SJSA1 (cell line): ENCODE measurements at places on chromosomes 11 and 22.

DNA sequence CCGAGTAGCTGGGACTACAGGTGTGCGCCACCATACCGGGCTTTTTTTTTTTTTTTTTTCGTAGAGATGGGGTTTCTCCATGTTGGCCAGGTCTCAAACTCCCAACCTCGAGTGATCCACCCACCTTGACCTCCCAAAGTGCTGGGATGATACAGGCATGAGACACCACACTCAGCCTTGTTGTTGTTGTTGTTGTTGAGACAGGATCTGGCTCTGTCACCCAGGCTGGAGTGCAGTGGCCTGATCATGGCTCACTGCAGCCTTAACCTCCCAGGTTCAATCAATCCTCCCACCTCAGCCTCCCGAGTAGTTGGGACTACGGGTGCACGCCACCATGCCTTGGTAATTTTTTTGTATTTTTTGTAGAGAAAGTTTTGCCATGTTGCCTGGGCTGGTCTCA lies 23.4 kb upstream of the CLDN5 start:
- DNase-seq = no peak

GRCh38 chr11:110121204-110121603 lies 28.0 kb downstream of the ZC3H12C start:
- DNase-seq = no peak

DNA sequence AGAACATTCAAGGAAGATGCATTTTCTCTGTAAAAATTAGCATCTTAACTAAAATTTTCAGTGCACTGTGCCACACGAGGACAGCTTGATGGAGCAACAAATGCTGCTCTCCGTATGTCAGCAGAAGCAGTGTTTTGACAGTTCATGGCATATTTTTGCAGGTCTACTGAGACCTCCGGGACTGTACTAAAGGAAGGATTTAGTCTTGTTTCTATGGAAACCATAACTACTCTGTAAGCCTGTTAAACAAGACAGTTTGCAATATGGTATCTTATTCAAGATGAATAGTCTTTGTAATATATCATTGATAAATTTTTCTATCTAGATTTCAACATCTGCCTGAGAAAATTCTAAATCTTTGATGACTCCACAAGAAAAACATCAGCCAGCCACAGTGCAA lies 184.0 kb upstream of the GUCY1A2 start:
- DNase-seq = no peak

DNA sequence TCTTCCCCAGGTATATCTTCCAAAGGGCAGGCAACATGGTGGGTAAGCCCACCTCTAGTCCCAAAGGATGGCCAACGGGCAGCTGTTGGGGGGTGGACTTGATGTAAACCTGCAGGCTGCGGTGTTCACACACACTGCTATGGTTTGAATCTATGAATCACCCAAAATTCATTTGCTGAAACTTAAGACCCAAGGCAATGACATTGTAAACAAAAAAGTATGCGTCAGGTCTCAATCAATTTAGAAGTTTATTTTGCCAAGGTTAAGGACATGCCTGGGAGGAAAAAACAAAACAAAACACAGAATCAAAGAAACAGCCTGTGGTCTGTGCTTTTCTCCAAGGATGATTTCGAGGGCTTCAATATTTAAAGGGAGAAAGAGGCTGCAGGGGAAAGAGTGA lies 18.3 kb downstream of the RCN1 start:
- peak; percentile 59 for DNase-seq

DNA sequence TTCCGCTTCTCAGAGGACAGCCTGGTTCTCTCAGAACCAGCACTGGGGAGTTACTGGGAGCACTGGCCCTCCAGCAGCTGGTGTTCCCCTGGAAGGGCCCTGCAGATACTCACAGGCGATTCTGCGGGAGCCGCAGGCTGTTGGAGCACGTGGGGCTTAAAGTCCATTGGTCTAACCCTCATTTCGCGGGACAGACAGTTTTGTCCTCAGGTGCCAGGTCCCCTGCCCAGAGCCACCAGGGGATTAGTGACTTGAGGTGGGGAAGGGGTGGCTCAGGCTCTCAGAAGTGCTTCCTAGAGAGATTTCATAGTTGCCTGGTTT lies 53.9 kb downstream of the CACNA1I start:
- no peak for DNase-seq

DNA sequence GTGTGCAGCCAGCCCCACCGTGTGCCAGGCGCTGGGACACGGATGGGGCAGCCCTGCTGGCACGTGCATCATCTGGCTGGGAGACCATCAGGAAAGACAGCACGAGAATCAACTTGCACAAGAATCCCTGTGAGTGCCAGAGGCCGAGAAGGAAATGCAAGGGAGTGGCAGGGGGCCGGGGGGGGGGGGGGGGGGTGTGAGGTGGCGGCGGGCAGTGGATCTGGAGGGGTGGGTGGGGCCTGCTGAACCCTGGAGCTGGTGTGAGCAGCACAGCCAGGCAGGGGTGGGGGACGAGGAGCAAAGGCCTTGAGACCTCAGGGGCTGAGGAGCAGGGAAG lies 14.0 kb upstream of the FLRT1 start:
- DNase-seq = no peak

- DNase-seq = no peak
Observed at GRCh38 chr11:35215945-35216344, 77.0 kb downstream of the CD44 start.

GRCh38 chr11:123069908-123070821 lies 8.2 kb upstream of the HSPA8 start:
- DNase-seq = no peak

DNA sequence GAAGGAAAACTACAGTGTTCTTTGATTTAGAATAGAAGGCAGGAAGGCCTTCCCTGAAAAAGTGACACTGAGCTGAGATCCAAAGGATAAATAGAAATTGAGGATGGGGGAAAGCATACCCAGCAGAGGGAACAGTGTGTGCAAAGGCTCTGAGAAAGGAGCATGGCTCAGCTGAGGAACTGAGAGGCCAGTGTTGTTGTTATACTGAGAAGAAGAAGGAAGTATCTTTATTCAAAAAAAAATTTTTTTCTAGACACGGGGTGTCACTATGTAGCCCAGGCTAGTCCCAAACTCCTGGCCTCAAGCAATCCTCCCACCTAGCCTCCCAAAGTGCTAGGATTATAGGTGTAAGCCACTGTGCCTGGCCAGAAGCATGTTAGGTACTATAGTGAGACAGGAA lies 3.5 kb upstream of the PIK3C2A start:
- DNase-seq = no peak

DNA sequence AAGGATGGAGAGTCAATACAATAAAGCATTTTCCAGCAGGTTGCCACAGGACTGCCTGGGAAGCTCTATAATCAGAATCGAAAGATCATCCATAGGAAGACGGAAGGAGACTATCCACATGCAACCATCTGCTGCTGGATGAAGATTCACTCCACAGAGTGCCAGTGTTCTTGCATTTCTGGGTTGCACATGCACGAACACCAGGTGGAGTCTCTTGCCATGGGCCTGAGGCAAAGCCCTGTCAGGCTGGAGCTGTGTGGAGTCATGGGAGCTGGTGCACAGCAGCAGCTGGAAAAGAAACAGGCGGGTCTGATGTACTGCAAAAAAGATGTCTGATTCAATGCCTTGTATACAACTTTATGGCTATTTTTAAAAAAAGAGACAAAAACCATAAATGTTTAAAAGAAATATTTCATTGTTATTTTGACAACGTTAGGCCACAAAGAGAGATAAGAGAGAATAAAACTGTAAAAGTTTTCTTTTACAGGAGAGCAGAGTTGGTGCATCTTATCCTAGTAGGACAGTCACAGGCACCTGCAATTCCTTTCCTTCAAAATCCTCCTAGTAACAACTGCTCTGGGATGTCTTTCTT lies 12.9 kb upstream of the FAT3 start:
- DNase-seq = no peak

DNA sequence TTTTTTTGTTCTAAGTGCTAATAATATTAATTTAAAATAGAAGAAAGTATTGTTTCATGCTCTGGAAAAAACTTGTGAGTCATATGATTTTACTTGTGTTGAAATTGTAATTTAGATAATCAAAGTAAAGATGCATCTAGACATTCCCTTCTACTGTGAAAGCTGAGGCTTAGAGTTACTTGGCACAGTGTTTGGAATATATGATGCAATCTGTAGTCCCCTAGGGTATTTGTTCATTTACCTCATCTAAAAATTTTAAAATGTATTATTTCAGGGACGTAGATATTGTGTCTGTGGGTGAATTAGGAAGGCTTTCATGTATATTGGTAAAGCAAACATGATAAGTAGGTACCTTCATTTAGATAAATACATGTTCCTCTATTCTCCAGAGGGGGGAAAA lies 793.5 kb upstream of the CNTN5 start:
- DNase-seq = no peak

- no peak for DNase-seq
Observed at GRCh38 chr11:79290761-79291160, 150.1 kb downstream of the TENM4 start.

- no peak for DNase-seq
Observed at GRCh38 chr11:103433386-103434072, 324.3 kb downstream of the DYNC2H1 start.

DNA sequence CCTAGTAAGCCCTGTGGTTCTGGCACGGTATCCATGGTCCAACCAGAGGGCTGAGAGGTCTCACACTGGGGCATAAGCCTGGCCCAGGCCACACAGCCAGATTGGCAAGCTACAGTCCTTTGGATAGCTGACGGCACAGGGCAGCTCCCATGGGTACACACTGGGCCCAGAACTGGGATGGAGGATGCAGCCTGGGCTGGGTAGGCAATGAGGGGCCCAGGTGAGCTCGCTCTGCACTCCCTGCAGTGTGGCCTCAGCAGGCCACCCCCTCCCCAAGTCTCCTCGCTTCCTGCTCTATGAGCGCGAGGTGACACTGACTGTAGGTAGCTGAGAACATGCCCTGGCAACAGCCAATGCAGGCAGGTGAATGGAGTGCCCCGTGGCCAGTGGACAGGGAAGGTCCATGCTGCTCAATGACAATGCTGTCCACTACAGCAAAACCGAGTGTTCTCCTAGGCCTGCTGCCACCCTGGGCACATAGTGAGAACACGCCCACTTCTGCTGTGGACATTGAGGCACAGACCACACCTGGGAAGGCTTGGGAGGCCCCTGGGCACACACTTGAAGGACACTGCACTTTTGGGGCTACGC lies 3.8 kb downstream of the ARVCF start:
- DNase-seq = no peak

DNA sequence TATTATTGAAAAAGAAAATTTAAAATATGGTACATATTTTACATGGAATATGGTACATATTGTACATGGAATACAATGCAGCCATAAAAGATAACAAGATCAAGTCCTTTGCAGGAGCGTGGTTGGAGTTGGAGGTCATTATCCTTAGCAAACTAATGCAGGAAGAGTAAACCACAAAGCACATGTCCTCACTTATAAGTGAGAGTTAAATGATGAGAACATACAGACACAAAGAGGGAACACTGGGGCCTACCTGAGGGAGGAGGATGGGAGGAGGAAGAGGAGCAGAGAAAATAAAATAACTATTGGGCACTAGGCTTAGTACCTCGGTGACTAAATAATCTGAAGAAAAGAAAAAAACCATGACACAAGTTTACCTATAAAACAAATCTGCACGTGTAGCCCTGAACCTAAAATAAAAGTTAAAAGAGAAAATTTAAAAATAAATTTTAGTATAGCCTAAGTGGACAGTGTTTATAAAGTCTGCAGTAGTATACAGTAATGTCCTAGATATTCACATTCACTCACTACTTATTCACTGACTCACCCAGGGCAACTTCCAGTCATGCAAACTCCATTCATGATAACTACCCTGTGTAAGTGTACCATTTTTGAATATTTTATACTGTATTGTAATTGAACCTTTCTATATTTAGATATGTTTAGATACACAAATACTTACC lies 204.4 kb downstream of the FAM76B start:
- DNase-seq = peak; percentile 47

DNA sequence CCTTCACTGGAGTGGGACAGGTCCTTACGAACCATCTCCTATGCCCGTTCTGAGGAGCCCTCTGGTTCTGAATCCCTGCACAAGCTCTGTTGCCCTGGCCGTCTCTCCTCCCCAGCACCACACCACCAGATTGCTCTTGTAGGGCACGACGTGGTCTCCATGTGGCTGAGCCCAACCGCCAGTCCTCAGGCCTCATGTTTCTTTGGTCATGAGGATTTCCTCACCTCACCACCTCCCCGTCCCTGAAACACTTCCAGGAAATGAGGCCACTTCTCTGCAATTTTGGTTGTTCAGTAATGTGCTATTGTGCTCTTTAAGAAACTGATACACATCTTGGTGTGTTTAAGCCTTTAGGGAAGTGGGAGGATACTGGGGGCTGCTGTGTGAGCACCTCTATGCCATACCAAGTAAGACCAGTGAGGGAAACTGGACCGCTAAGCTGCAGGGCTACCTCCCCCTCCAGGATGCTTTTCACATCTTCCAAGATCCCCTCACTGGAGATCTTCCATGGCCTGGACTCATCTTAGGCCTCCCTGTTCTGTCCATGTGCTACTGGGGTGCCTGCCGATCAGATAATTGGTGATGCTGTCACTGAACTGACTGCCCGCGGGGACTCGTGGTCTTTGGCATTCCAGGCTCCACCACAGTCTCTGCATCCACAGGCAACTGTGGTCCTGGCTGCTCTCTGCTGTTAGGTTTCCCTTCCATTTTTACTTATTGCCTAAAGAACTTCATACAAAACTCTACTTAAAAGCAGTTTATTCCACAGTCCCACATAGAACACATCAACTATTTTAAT lies 21.9 kb downstream of the DRICH1 start:
- no peak for DNase-seq

DNA sequence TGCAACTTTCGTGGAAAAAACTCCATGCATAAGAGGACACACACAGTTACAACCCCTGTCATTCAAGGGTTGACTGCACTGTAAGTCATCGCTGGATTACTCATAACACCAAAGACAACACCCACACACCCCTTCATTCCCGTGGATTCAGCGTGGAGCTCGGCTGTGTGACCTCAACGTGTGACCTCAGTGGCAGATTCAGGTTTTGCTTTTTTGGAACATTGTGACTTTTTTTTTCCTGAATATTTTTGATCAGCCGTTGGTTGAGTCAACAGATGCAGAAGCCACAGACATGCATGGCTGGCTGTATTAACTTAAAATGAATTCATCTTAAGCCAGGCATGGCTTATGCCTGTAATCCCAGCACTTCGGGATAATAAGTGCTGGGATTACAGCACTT lies 19.7 kb upstream of the MUC5AC start:
- peak; percentile 12 for DNase-seq

GRCh38 chr22:16935209-16935608 lies 72.8 kb downstream of the GAB4 start:
- DNase-seq = no peak

DNA sequence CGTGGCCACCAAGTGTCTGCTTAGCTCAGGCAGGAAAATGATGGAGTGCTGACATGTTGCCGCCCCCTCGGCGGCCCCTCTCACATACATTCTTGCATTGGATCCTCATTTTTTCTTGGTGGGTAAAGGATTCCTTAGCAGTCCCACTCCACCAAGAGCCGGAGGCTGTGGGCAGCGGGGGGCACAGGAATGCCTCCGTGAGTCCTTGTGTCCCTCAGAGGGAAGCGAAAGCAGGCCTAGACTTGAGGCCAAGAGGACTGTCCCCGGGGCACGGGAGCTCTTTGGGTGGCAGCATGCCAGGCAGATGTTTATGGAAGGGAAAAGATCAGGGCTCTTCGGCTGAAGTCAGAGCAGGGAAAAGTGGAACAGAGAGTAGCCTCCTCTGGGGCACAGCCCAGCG lies 21.6 kb downstream of the LRFN4 start:
- no peak for DNase-seq

- no peak for DNase-seq
Observed at GRCh38 chr11:100847696-100848216, 160.7 kb downstream of the ARHGAP42 start.
